Activated CD4-positive, alpha-beta T cell treated with anti-CD3 and anti-CD28 coated beads, Interleukin-2, amount 50 U/mL, for 48 hours (primary cell): ENCODE measurements at places on chromosomes 4 and X.

DNA sequence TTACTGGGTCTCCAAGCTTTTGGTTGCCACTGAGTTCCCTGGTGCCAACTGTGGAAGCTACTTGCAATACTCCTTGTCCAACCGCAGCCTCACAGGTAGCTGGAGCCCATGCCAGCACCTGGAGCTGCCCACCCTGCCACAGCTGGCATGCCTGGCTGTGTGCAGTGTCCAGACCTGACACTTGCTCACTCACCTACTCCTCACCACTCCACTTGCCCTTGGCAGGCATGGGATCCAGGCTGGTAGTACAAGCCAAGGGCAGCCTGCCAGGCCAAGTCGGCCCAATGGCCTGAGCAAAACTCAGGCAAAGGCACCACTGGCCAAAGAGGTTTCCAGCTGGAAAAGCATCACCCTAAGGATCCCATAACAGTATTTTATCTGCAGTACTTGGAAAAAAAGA lies 246.3 kb downstream of the PDGFC start:
- no peak for DNase-seq

- no peak for DNase-seq
Measured at GRCh38 chr4:102533904-102534303, 32.7 kb downstream of the NFKB1 start.

DNA sequence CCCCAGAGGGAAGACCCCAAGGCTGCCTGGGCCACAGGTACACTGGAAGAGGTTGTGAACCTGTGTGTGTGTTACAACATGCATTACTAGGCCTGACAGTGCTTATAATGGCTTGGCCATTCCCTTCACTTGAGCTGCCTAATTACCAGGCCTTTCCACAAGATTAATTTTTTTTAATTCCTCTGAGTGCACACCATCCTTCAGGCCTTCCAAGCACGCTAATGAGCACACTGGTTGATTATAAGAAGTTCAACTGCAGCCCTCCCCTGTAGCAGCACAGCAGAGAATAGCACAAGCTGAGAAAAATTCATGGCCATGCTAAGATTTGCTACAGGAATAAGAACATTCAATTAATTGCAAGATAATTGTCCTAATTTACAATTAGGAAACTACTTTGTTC lies 2.2 kb upstream of the SUPT20HL2 start:
- DNase-seq, result no peak

DNA sequence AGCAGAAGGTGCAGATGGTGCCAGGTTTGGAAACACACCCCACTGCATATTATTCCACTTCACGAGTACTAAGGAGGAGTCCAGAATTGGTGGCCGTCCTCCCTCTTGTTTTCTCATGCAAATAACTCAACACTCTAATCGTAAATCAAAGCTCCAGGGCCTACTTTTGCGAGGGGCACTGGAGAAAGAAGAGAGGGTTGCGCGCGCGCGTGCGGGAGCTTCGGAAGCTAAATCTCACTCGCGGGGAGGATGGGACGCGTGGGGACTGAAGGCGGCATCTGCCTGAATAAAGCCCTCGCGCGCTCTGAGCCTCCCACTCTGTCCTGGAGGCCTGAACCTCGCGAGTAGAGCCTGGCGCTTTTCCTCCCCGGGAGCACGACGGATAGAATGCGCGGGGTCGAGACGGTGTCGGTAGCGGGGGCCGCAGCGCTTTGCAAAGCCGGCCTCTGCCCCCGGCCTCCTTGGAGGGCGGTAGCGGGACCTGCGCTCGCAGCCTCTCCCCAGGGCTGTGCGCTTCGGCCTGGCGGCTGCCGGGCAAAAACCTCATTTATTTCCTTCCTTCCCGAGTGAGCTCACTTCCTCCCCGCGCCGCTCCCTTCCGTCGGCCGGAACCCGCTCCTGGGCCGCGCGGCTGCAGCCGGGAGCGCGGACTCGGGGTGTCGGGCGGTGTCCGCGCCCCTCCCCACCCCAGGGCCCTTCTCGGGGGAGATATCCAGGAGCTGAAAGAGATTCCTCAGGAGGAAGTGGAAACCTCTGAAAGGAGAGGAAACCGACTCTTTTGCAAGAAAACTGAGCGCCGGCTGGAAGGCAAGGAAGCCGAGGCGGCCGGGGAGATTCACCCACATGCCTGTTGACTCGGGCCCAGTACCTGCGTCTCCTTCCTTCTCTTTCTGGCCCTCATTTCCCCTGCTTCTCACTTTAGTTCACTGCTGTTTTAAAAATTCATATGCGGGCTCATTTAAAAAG lies 20.7 kb downstream of the HAND2 start:
- no peak for DNase-seq

- no peak for DNase-seq
Measured at GRCh38 chr4:79132826-79133225, 193.0 kb downstream of the NAA11 start.

GRCh38 chr4:26544421-26544820 lies 39.5 kb upstream of the TBC1D19 start:
- no peak for DNase-seq
